Fibroblast of the aortic adventitia (primary cell): ENCODE measurements at places on chromosomes 12 and 14. TPM values are rescaled to one million over a fixed set of nuclear protein-coding genes. Genes with fewer than 3 reads are reported as not detected.
A peak's percentile ranks its signal among the peaks of the same experiment; 100 is the strongest.

DNA sequence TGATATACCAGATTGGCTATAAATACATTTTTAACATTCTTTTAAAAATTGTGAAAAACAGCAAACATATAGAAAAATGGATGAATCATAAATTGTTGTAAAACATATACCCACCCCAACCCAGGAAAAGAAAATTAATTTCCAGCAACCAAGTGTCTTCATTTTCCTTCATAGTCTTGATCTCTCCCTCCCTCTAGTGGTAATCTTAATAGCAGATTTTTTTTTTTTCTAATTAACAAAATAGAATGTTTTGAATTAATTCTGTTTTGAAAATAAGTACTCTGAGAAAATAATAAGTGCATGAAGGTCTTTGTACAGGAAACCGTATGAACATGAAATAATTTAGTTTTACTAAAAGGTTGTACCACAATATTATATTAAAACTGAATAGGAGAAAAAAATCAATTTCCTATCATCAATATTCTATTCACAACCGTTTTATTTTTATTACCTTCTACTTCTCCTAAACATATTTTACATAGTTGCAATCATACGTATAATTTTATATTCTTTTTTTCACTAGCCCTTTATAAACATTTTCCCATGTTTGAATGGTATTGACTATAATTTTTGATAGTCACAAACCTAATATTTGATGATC lies 7.0 kb downstream of the ETNK1 start:
- DNase-seq: peak; percentile 40

DNA sequence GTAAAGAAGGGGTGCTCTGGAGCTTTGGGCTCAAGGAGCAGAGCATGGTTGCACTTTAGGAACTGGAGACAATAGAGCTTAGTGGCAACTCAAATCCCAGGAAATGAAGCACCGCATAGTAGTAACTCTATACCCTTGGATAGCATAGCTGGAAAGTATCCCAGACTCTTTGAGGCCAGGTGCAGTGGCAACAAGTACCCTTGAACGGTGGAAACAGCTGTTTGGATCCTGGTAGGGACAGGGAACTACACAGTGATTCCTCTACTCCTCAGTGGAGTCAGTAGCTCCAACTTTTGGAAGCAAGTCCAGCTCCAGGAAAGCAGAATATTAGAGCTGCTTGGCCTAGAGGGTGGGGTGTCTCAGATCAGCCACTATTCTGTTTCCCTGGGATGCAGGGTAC lies 129.0 kb upstream of the WSCD2 start:
- DNase-seq: no peak

GRCh38 chr12:19624491-19624890 lies 185.2 kb downstream of the AEBP2 start:
- no peak for DNase-seq

DNA sequence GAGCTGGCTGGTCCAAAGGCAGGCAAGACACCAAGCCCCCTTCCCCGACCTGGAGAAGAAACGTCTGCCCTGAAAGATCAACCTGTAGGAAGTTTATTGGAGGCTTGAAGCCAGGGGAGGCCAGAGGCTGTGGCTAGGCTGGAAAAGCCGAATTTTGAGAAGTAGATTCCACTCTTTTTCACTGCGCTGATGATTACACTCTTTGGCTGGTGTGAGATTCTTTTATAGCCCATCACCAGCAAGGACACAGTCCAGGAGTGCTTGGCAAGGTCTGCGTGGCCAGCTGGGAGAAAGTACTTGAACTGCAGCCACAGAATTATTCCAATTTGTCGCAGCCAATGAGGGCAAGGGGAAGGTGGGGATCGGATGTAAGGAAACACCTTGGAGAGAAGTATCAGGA lies 45.0 kb downstream of the SYNE3 start:
- DNase-seq: peak; percentile 46

GRCh38 chr12:3802721-3803120 lies 49.8 kb upstream of the CRACR2A start:
- no peak for DNase-seq

The PTPRR gene
- total RNA-seq: 1.4 TPM in 1 of 2 replicates, not detected in the other

DNA sequence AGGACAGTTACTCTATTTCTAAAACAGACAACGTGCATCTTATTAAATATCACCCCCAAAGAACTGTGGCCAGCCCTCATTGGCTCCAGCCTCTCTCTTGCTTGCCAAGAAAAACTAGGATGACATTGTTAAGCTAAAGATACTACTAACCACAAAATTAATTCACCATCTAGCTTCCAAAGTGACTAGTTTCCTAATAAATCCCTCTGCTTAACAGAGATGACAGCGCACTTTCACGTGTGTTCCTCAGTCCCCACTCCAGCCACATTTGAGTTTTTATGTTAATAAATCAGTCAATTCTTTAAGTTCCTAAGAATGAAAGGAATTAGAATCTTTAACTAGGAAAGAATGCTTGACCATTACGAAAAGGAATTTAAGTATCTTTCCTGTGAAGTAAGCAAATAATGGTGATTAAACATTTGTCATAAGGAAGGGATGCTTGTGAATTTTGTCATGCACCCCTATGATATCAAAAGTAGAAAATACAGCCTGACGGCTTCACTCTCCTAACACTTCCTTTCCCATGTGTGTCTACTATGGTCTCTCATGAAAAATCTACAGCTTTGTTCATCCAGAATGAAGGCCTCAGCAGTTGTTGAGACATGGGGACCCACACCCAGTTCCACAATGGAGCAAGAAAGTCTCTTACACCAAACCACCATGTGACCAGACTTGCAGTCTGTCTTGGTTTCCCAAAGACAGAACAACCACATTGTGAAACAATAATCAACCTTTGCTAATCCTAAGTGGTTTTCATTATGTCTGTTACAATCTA lies 8.1 kb downstream of the CORO1C start:
- peak; percentile 87 for DNase-seq

DNA sequence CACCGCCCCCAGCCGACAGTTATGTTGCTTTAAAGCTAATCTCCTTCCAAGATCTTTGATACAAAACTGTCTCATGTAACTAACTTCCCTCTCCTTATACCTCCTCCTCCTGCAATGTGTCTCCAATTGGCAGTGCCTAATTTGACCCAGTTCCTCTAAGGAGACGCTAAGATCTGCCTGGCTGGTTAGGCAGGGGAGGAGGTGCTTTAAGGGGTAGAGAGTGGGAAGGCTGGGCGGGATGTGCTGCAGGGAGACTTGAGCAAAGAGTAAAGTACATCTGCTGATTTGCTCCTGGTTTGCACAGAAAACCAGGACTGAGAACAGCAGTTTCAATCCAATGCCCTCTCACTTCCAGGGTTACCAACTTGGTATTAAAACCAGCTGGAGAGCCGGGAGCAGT lies 7.4 kb upstream of the IKZF4 start:
- no peak for DNase-seq

The RAB15 gene
- total RNA-seq: 3.8 and 4.8 TPM in 2 replicates

The KLRD1 gene
- total RNA-seq: 0.16 and 0.45 TPM in 2 replicates

GRCh38 chr12:120125792-120126634 lies 9.5 kb upstream of the RAB35 start:
- DNase-seq: no peak

The ESYT1 gene
- 207 and 267 TPM in 2 replicates for total RNA-seq

DNA sequence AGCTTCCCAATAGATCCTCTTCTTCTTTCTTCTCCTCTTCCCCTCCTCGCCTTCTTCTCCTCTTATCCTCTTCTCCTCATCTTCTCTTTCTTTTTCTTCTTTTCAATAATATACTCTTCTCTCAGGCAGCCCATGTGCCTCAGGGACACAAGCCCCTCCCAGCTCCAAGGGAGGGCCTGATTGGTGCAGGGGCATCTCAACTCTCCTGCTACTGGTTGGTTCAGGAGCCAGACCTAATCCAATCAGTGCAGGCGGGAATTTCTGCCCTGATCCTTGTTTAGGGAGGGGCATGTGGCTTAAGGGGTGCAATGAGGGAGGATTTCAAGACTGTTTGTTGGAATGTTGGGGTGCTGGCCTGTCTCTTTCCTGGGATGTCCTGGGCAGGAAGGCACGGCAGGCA lies 9.0 kb downstream of the SERPINA12 start:
- no peak for DNase-seq

The RIMKLB gene
- 23.2 and 49.1 TPM in 2 replicates for total RNA-seq

- no peak for DNase-seq
Measured at GRCh38 chr12:67477681-67478265, 170.8 kb upstream of the DYRK2 start.

DNA sequence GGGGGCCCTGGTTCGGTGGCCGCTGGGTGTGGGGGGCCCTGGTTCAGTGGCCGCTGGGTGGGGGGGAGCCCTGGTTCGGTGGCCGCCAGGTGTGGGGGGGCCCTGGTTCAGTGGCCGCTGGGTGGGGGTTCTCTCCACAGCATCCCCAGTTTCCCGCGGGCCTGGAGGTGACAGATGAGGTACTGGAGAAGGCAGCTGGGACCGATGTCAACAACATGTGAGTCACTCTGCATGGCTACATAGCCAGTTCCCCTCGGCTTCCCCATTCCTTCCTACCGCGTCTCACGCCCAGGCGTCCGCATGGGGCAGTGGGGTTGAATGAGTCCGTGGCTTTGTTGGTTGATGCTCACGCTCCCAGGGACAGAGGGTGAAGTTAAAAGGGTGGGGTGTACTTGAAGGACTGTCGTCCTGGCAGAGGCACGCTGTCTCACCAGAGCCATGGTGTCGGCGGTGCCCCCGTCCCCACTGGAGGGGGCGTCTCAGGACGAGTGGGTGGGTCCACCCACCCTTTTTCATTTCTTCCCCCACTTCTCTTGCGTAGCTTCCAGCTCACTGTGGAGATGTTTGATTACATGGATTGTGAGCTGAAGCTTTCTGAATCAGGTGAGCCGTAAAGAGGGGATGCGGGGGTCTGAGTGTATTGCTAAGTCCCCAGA lies 15.6 kb downstream of the HIP1R start:
- DNase-seq: no peak
